ENCODE measurements at places on chromosomes 5 and 9. TPM values are rescaled to one million over a fixed set of nuclear protein-coding genes. Genes with fewer than 3 reads are reported as not detected.

TRIM7 gene
- total RNA-seq = not detected

WDR5 gene
- 74.0 TPM for total RNA-seq

SH3GL2 gene
- total RNA-seq = 5.8 TPM

MRRF gene
- total RNA-seq = 31.6 TPM

DNA sequence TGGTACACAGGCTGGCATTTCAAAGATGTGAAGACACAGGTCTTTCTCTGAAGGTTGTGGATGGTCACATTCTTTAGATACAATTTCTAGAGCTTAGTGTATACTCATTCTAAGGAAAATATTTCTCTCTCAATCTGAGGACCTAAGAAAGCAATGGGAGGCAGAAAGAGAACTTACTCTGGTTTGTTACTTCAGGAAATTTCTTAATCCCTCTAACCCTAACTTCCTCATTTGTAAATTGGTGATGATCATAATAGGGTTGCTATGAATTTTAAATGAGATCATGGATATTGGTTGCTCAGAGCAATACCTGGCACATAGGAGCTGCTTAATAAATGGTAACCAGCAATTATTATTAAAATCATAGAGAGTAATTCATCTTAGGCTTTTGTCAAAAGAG lies 22.1 kb downstream of the FAM170A start:
- DNase-seq = no peak

DNA sequence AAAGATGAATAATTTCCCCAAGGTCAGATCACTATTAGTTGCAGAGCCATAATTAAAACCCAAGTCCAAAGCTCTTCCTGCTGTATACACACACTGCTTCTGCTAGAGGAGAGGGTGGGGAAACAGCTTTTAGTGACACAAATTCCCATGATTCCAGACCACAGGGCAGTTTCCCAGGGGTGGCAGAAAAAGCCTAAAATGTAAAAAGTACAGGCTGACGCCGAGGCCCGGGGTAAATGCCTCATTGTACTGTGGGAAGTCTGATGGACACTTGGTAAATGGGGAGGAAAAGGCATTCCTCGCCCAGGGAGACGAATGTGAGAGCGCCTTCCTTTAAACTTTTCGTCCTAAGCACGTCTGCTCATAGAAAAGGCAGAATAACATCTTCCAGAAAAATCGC lies 65.7 kb downstream of the DENND1A start:
- DNase-seq = no peak

GRCh38 chr5:33010846-33011245 lies 299.7 kb downstream of the NPR3 start:
- no peak for DNase-seq

- peak; percentile 86 for DNase-seq
These were observed 188.6 kb downstream of the FSTL4 start for GRCh38 chr5:133423618-133424282.

GRCh38 chr5:103120607-103121200 lies 603 bp downstream of the PPIP5K2 start:
- peak; percentile 31 for DNase-seq

GRCh38 chr9:122221183-122221811 lies 7.5 kb downstream of the LHX6 start:
- DNase-seq = peak; percentile 64

DNA sequence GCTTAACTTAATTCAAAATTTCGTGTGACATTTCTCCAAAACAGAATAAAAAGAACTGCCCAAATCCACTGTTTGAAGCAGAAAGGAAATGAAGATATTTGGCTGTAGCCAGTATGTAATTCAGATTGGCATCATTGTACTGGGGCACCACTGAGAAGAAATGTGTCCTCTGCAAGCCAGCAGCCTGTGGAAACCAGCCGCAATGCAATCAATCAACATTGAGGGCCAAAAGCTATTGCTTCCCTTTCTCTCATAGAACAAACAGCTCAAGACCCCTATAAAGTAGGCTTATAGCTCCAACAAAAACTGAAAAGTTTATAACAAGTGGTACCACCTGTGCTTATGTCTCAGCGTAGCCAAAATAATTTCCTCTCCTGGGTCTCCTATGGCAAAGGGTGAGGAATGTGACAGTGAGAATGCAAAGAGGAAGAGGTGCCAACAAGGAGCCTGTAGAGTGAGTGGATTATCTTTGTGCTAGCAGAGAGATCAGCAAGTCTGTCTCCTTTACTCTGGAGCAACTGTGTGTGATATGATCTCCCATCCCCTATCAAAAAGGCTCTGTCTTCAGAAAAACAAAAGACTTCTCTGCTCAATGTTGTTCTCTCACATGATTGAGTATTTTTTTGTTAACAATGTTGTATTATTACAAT lies 1072.3 kb upstream of the DMAC1 start:
- no peak for DNase-seq

- DNase-seq = peak; percentile 38
These were observed 1.4 kb upstream of the SPTAN1 start for GRCh38 chr9:128550770-128551656.

- no peak for DNase-seq
These were observed 23.5 kb downstream of the IL7R start for GRCh38 chr5:35880156-35880555.

DNA sequence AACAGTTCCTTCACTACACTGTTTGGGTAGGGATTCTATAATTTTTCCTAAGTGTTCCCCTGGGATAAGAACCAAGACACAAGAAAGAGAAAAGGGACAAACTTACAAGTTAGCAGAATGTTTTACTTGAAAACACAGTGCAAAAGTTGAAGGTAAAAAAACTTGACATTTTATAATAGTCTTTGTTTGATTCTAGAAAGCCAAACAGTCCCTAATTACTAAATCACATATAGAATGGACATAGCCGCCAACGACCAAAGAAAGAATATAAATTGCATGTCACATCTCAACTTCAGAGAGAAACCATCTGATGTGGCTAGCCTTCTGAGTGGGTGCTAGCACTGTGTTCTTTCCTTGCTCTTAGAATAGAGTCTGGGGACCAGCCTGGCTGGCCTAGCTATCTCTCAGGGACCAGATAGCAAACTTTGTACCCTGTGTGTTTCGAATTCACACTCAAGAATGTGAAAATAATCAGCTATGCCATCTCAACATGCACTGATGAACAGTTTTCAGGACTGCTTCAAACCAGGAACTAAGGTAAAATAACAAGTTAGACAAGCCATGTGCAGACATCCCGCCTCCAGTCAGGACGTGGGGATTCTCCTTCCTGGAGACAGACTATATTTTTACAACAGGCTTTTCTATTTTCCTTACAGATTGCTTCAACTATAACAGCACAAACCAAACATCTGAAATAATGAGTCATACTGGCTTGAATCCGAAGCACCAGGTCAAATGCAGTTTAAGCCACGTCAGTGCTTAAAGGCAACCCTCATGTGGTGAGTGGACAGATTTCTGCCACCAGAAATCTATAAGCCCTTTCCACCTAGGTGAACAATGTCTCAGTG lies 53.7 kb downstream of the LHFPL2 start:
- DNase-seq = no peak

DNA sequence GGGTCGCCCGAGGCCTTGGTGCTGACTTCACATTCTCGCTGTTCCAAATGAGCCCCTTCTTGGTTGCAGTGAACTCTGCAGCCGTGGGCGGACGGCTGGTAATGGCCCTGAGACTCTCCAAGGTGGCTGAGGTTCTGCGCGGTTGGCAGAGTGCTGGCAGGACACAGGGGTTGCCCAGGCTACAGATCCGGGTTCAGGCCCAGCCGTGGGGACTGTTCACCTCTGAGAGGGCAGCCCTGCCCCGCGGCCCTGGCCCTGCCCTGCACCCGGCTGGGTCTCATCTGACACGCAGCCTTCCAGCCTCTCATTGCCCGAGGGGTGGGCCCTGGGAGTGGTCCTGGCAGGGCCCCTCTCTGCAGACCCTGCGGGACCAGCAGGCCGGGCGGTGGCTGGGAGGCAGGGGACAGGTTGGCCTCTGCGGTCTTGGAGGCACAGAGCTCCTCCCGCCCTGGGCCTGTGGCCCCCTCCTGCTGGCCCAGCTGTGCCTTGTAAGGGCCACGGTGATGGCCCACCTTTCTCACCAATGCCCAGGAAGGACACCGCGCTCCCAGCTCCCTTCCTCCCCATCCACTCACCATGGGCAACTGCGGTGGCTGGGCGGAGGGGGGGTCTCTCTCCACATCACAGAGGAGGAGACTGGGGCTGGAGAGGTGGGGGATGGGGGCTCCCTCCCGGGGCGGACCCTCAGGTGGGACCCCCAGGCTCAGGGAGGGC lies 51.6 kb downstream of the AHRR start:
- peak; percentile 46 for DNase-seq

- DNase-seq = no peak
These were observed 29.8 kb downstream of the NR4A3 start for GRCh38 chr9:99851500-99851822.

- no peak for DNase-seq
These were observed 2.2 kb upstream of the TSPAN17 start for GRCh38 chr5:176644878-176645670.

All from H9 (cell line).